Calu3 (cell line): ENCODE measurements at places on chromosomes 3 and 15. TPM values are rescaled to one million over a fixed set of nuclear protein-coding genes. Genes with fewer than 3 reads are reported as not detected.
A peak's percentile ranks its signal among the peaks of the same experiment; 100 is the strongest.

GRCh38 chr15:46231786-46232185 lies 597.0 kb downstream of the SQOR start:
- no peaks in the 10 kb centered on the region for H3K36me3 ChIP-seq
- DNase-seq = no peak
- H3K27me3 ChIP-seq = no peaks in the 10 kb centered on the region

DNA sequence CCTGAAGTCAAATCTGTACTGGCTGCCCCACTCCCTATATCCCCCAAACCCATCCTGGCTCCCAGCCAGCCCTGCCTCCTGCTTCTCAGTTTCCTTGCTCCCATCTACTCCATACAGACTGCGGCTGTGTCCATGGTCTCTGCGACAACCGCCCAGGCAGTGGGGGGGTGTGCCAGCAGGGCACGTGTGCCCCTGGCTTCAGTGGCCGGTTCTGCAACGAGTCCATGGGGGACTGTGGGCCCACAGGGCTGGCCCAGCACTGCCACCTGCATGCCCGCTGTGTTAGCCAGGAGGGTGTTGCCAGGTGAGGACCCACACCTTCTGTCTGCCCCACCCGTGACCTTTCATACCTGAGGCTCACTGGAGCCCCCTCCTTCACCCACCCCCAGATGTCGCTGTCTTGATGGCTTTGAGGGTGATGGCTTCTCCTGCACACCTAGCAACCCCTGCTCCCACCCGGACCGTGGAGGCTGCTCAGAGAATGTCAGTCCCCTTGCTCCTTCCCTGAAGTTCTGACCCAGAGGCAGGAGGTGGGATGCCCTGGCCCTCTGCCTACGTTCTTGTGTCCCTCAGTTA lies 14.7 kb downstream of the STAB1 start:
- no peak overlapping the region for H3K27ac ChIP-seq
- peaks cover 24% of the 10 kb centered on the region for H3K4me1 ChIP-seq
- peaks cover 6% of the 10 kb centered on the region for H3K36me3 ChIP-seq
- peak; percentile 24 for DNase-seq
- no peak overlapping the region for H3K4me3 ChIP-seq
- peaks cover 32% of the 10 kb centered on the region for H3K27me3 ChIP-seq

DNA sequence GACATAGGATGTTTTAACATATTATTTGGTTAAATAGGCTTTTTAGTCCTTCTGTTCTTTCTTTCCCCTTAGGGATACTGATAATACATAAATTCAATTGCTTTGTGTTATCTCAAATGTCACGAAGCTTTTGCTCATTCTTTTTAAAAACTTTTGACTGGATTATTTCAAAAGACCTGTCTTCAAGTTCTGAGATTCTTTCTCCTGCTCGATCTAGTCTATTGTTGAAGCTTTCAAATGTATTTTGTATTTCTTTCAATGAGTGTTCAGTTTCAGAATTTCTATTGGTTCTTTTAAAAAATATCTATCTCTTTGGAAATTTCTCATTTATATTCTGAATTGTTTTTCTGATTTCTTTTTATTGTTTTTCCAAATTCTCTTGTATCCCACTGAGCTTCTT lies 16.9 kb downstream of the IL20RB start:
- H3K27me3 ChIP-seq = no peaks in the 10 kb centered on the region
- H3K36me3 ChIP-seq = no peaks in the 10 kb centered on the region
- DNase-seq = no peak

DNA sequence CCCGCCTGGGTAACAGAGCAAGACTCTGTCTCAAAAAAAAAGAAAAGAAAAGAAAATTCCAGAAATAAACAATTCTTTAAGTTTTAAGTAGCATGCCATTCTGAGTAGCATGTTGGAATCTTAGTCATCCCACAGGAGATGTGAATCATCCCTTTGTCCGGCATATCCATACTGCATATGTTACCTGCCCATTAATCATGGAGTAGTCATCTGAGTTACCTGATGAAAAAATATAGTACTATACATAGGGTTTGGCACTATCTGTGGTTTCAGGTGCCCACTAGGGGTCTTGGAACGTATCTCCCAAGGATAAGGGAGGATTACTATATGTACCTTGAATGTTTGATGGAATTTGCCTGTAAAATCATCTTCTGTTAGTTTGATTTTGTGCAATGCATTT lies 6.3 kb upstream of the CCR4 start:
- H3K4me3 ChIP-seq = no peak overlapping the region
- DNase-seq = no peak
- no peaks in the 10 kb centered on the region for H3K4me1 ChIP-seq
- H3K27me3 ChIP-seq = no peaks in the 10 kb centered on the region
- no peak overlapping the region for H3K27ac ChIP-seq

- no peak for DNase-seq
- no peaks in the 10 kb centered on the region for H3K36me3 ChIP-seq
- H3K4me3 ChIP-seq = no peak overlapping the region
- H3K27me3 ChIP-seq = no peaks in the 10 kb centered on the region
These were observed 26.6 kb upstream of the FNDC3B start for GRCh38 chr3:172012775-172013174.

GRCh38 chr3:126152901-126153694 lies 27.3 kb downstream of the ALDH1L1 start:
- no peak overlapping the region for H3K4me3 ChIP-seq
- DNase-seq = no peak
- H3K27me3 ChIP-seq = no peaks in the 10 kb centered on the region
- no peaks in the 10 kb centered on the region for H3K4me1 ChIP-seq

DNA sequence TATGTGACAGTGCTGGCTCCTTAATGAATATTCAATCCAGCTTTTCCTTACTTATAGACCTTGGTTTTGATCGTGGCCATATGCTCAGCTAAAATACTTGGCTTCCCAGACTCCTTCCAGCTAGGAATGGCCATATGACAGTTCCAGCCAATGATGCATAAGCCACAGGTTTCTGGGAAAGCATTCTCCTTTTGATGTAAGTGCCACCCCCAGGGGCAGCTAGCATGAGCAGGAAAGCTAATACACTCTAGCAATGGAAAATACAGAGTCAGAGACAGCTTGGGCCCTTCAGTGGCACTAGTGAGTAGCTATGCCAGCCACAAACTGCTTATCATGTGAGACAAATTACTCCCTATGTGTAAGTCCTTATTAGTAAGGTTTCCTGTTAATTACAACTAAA lies 26.7 kb downstream of the TBC1D2B start:
- no peak for DNase-seq
- H3K4me1 ChIP-seq = peaks cover 47% of the 10 kb centered on the region
- peaks cover 12% of the 10 kb centered on the region for H3K36me3 ChIP-seq
- no peak overlapping the region for H3K4me3 ChIP-seq

- no peak for DNase-seq
- peaks cover 7% of the 10 kb centered on the region for H3K4me1 ChIP-seq
- no peaks in the 10 kb centered on the region for H3K36me3 ChIP-seq
- H3K27ac ChIP-seq = no peak within 1 kb of the TSS
- no peak within 1 kb of the TSS for H3K4me3 ChIP-seq
- H3K27me3 ChIP-seq = no peaks in the 10 kb centered on the region
These were observed at the start of gene ST3GAL6 for GRCh38 chr3:98763076-98763475. ST3GAL6 (plus strand) TSS chr3:98763340; CDS start chr3:98768441, 5,101 bp downstream.

GRCh38 chr3:87120236-87120635 lies 106.9 kb upstream of the CHMP2B start:
- no peaks in the 10 kb centered on the region for H3K4me1 ChIP-seq
- no peak for DNase-seq
- no peaks in the 10 kb centered on the region for H3K36me3 ChIP-seq
- H3K27me3 ChIP-seq = no peaks in the 10 kb centered on the region

The STRA6 gene
- 5.9 and 8.4 TPM in 2 replicates for total RNA-seq

The PRICKLE2 gene
- 1.9 and 4.0 TPM in 2 replicates for total RNA-seq

The CCR5 gene
- total RNA-seq = not detected in 2 replicates
